ENCODE measurements at places on chromosomes 4 and X.

DNA sequence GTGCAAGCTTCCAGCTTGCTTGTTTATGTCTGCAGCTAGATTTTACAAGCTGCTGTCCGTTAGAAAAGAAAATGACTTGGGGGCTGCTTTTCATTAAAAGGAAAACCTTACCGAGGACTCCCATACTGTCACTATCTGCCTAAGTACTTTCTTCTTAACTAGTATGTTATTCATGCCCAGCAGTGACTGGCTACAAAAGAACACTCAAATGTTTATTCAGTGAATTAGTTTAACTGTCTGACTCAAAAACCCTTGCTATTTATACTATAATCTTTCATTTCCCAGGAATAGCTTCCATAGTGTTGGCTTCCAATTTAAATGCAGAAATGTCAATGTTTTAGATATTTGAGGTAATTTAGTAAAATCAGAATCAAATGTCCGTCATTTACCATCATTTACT, 164.9 kb downstream of the DTHD1 start:
- no peak for DNase-seq

GRCh38 chr4:82104578-82104977, 269.2 kb downstream of the HNRNPD start:
- DNase-seq: no peak

GRCh38 chr4:26130841-26131432, 189.9 kb upstream of the RBPJ start:
- no peak for DNase-seq

- no peak for DNase-seq
Measured at GRCh38 chrX:49956313-49956712, 33.9 kb downstream of the CLCN5 start.

GRCh38 chr4:147012059-147012707, 66.5 kb upstream of the TTC29 start:
- DNase-seq: no peak

All from cardiac muscle cell (in vitro differentiated cells and primary cell).